Activated CD4-positive, alpha-beta T cell treated with anti-CD3 and anti-CD28 coated beads for 1 hour (primary cell): ENCODE measurements at places on chromosomes 3 and 15.

DNA sequence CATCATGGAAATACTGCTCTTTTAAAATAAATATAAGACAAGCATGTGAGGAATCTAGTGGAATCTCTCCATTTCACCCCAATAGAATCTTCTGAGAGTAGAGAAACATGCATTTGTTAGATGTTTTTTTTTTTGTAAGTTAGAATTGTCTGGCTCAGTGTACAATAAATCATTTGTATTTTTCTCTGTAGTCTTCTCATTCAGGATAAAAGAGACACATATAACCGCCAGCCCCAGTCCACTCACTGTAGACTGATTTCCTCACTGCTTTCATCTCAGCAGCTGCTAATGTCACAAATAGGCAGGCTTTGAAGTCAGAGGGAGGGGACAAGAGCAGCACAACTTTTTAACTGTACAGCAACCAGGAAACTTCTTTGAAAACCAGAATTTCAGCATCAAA lies 140.2 kb upstream of the RBMS3 start:
- DNase-seq = no peak

- no peak for DNase-seq
These were observed 1.1 kb downstream of the CHD2 start for GRCh38 chr15:92901072-92901761.

DNA sequence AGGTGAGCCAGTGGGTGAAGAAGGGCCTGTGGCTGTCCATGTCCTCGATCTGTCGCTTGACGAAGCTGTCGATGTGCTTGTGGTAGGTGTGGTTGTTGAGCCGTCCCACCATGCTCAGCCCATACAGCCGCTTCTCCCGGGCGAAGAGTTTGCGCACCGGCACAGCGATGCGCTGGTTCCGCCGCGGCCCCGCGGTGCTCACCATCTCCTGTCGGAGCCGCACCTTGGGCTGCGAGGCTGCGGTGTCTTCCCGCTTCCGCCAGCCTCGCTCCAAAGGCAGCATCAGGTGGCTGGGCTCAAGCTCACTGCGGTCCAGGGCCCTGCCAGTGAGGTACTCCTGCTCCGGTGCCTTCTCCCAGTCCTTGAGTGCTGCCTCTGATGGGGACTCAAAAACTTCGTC lies 34.0 kb upstream of the GRIP2 start:
- no peak for DNase-seq

- DNase-seq = no peak
These were observed 3.9 kb upstream of the TLE3 start for GRCh38 chr15:70101459-70102113.

GRCh38 chr3:159182961-159183360 lies 381.1 kb downstream of the MFSD1 start:
- no peak for DNase-seq

DNA sequence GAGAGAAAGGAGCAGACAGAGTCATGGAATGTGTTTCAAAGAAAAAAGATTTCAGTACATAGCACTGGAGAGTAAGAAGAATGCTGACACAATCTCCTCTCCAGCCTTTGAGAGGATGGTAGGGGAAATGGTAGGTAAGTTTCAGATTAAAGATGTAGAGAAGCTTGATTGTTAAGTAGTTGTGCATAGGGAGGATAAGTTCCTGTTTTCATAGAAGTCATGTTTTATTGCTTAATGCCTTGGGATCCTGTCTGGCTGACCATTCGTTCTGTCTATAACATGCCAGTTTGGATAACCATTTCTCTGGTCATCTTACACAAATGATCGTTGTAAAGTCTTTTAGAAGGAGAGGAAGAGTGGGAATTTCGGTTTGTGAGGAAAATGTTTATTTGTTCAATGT lies 95.7 kb upstream of the IGSF10 start:
- DNase-seq = no peak

DNA sequence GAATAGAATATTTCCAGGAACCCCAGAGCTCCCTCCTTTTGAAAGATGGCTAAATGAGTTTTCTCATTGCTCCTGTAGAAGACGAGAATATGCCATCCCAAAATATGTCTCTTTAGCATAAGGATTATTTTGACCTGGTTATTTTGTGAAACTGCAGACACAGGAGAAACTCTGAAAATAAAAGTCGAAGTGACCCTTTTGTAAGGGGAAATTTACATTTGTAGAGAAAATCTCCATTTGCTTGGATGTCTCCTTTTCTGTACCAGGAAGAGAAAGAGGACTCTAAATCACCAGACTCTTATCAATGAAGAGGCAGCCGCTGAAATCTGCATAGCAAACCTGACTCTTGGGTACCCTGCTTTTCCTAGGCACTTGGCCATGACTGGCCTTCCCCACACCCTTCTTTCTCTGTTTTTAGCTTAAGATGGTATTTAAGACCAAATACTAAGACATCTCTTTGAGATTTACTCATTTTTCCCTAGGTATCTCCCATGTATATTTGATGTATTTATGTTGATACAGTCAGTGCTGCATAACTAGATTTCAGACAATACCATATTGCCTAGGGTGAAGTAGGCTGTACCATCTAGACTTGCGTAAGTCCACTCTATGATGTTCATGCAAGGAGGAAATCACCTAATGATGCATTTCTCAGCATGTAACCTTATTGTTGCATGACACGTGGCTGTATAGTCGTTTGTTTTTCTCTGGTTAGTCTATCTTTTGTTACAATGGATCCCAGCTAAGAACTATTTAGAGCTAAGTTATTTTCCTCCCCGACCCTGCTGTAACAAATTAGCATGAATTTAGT lies 98.2 kb upstream of the UBE3A start:
- no peak for DNase-seq

GRCh38 chr3:192896208-192896607 lies 21.4 kb downstream of the MB21D2 start:
- DNase-seq = no peak

GRCh38 chr3:14371573-14372474 lies 30.6 kb upstream of the SLC6A6 start:
- no peak for DNase-seq

DNA sequence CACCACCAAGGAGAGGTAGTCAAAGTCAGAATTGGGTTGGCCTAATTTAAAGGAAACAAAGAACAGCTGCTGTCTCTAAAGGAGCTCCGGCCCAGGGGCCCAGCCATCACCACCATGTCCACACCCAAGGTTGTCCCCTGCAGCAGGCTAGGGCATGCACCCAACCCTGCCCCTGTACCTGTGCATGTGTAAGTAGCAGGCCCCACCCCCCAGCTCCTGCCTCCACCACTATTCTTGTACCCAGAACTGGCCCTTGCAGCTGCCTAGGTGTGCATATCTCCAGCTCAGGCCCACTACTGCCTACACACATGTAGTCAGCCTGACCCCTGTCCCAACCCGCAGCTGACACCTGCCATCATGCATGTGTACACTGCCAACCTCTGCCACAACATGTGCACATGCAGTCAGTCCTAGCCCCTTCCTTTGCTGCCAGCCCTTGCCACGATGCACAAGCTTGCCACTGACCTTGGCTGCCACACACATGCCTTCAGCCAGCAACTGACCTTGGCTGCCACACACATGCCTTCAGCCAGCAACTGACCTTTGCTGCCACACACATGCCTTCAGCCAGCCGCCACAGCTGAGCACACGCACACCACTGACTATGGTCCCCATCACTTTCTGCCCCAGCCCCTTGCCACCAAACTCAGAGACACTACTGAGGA lies 39.7 kb downstream of the FGF12 start:
- no peak for DNase-seq
